GM23248 (cell line): ENCODE measurements at places on chromosomes 12 and 14.

GRCh38 chr12:48414021-48414420 lies 58.3 kb upstream of the ANP32D start:
- DNase-seq, result no peak

DNA sequence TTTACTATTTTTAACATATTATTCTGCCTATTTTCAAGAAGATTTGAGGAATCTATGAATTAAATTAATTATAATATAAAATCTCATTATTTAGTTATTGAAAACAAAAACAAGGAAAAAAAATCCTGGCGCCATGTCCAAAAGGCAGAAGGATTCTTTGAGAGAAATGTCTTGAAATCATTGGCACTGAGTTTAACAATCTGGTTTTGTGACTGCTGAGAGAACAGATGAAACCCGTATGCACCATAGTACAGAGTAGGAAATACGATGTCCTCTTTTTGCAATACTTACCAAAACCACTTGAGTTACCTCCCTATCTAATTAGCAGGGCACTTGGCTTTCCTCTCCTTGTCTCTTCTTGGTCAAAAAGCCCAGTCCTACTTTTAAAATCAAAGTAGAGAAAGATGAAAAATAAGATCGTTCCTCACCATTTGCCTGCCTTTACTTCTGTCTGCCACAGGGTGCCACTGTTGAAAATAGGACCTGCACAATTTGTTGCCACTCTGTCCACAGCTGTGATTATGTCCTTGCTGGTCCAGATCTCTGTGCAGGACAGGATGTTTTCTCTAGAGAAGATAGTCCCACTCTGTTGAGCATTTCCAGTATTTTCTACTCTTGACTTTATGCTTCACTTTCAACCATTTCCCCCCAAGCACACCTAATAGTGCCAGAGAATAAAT lies 179.7 kb downstream of the PDZRN4 start:
- DNase-seq, result peak; percentile 14

DNA sequence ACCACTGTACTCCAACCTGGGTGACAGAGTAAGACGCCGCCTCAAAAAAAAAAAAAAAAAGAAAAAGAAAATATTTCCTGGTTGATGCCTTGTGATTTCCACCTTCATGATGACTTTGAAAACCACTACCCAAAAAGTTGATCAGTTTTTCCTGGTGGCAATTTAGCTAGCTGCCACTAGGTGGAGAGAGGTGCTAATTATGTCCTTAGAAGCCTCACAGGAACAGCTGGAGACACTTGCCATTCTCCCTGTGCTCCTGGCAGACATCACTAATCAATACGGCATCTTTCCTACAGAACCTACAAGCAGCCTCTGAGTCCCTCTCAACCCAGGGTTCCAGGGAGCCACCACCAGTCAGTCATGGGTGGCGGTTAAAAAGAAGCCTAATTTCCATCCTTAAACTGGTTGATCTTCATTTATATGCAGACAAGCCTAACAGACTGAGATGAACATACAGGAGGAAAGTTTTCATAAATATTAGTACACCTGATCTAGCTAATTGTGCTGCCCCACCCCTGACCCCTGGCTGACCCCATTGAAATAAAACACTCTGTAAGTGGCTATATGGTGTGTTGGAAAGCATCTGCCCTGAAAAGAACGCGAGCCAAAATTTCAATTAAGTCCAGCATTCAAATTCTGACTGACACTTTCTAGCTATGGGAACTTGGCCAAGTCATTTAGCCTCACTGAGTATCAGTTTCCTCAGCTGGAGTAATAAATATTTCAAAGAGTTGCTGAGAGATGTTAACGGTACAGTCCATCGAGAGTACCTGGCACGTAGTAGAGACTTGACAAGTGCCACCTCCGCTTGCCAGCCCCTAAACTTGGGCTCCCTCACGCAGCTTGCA lies 6.2 kb upstream of the OAS1 start:
- peak; percentile 48 for DNase-seq

GRCh38 chr12:19411234-19412204 lies 27.8 kb upstream of the AEBP2 start:
- no peak for DNase-seq

- no peak for DNase-seq
Observed at GRCh38 chr12:108572166-108572790, 9.9 kb downstream of the ISCU start.
